SK-MEL-5 (cell line): ENCODE measurements at places on chromosomes 12 and 14. TPM values are rescaled to one million over a fixed set of nuclear protein-coding genes. Genes with fewer than 3 reads are reported as not detected.

The ZNF10 gene
- 3.5 and 4.0 TPM in 2 replicates for total RNA-seq

The LTB4R gene
- 0.98 and 1.7 TPM in 2 replicates for total RNA-seq

The PLA2G1B gene
- total RNA-seq = not detected in 2 replicates

The C14orf180 gene
- total RNA-seq = not detected in 2 replicates

The CIDEB gene
- total RNA-seq = 0.35 and 0.48 TPM in 2 replicates

The TTC7B gene
- total RNA-seq = 31.1 and 32.9 TPM in 2 replicates

The SERPINA4 gene
- total RNA-seq = not detected in 2 replicates

The GPD1 gene
- 0.27 and 1.4 TPM in 2 replicates for total RNA-seq

The CCDC85C gene
- 10.8 and 11.2 TPM in 2 replicates for total RNA-seq

DNA sequence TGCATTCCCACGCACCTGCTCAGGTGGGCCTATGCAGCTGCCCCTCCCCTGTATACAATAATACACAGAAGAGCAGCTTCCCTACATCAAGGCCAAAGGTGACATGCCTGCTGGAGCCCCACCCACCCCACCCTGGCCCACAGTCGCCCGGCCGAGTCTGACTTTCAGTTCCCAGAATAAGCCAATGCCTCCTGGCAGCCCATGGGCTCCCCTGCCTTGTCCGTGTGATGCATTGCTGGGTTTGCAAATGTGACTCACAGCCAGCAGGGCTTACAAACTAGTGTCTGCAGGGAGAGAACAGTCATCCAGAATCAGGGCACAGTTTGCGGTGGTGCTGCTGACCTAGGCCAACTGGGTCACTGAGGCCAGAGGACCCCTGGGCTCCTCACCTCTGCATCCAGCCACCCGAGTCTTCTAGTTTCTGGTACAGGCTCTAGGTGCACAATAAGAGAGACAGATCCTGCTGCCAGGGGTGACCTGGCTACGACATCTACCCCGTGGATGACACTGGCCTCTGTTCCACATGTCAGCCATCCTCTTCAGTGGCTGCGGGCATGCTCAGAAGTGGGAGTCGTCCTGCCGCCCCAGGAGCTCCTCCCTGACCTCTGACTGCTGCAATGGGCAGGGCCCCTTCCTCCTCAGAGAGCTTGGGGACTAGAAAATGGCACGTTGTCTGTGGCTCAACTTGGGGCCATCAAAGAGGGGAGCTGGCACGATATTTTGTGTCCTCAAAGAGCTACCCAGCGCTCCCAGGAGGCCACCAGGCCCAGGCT is 84.5 kb downstream of the CHGA start:
- DNase-seq = peak; percentile 23

DNA sequence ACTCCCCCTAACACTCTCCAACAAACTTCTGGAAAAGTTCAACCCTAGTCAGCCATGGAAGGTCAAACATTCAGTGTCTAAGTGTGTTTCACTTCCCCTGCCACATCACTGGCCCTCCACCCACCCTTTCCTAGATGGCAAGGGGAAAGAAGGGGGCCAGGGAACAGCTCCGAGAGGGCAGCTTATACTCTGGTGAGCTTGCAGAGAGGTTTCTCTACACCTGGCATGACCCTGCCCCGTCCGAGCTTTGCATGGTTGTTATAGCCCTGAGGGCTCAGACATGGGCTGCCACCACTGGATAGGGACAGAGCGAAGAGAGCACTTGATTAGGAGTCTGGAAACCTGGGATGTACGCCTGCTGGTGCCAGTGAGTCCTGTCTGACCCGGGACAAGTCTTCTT is 4.0 kb downstream of the ACVRL1 start:
- no peak for DNase-seq

GRCh38 chr12:113222730-113223531 is 1.7 kb downstream of the TPCN1 start:
- peak; percentile 89 for DNase-seq

GRCh38 chr12:53983950-53984572 is 885 bp upstream of the HOXC10 start:
- no peak for DNase-seq

- DNase-seq = no peak
These were observed 103.8 kb downstream of the ACSS3 start for GRCh38 chr12:81181691-81182090.

DNA sequence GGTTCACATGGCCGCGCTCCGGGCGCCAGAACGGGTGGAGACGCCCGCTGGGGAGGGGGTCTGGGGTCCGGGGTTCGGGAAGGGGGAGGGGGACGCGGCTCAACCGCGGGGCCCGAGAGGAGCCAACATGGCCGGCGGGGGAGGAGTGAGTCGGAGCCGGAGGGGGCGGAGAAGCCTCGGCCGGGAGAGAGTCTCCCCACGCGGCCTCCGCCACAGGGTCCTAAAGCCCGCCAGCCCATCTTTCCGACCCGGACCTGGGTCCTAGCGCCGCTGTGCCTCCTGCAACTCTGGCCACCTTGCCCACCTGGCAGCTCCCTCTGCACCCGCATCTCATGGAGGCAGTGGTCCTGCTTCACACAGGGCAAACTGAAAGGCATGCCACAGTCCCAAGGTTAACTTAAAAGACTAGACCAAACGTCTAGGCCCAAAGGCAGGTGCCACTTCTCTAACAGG is at the start of gene BAZ2A:
TSS of gene BAZ2A (minus strand) at position 147 of the 453 bp plus-strand sequence. CDS start 12,796 bp downstream, outside the sequence.
- DNase-seq = peak; percentile 87

- DNase-seq = no peak
These were observed 26.6 kb upstream of the CLMN start for GRCh38 chr14:95346266-95346665.

- no peak for DNase-seq
These were observed 40.1 kb upstream of the YAF2 start for GRCh38 chr12:42278128-42278510.

DNA sequence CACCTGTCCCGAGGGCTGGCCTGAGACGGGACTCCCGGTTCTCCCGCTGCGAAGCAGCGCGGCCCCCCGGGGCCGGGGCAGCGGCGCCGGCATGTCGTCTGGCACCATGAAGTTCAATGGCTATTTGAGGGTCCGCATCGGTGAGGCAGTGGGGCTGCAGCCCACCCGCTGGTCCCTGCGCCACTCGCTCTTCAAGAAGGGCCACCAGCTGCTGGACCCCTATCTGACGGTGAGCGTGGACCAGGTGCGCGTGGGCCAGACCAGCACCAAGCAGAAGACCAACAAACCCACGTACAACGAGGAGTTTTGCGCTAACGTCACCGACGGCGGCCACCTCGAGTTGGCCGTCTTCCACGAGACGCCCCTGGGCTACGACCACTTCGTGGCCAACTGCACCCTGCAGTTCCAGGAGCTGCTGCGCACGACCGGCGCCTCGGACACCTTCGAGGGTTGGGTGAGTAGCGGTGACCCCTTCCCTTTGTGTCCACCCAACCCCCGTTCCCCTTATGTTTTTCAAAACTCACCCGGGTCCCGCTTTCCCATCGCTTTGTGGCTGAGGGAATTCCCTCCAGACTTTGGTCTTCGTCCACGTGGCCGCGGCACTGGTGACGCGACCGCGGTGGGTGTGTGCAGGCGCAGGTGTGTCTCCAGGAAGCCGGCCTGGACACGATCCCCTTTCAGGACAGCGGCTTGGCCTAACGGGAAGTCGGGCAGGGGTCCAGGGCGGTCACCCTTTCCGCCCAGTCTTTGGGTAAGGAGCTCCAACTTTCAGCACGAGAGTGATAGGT is 826 bp downstream of the PRKCH start:
- DNase-seq = no peak

DNA sequence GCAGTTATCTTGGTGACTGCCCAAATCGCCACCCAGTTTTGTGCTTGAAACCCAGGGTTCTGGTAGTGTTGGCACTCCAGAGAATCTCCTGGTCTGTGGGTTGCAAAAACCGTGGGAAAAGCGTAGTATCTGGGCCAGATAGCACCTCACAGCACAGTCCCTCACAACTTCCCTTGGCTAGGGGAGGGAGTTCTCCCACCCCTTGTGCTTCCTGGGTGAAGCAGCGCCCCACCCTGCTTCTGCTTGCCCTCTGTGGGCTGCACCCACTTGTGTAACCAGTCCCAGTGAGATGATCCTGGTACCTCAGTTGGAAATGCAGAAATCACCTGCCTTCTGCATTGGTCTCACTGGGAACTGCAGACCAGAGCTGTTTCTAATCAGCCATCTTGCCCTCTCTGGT is 16.4 kb downstream of the CLEC2D start:
- no peak for DNase-seq

DNA sequence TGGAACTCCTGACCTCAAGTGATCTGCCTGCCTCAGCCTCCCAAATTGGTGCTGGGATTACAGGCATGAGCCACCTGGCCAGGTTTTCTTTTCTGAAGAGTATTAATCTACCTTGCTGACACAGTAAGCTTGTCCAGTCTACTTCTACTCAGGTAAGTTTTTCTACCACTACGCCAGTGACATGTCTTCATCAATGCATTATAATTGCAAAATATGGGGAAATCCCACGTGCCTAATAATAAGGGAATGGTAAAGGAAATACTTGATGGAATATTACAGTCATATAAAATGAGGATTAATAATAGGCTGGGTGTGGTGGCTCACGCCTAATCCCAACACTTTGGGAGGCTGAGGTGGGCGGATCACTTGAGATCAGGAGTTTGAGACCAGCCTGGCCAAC is 62.3 kb downstream of the RAB35 start:
- DNase-seq = no peak

DNA sequence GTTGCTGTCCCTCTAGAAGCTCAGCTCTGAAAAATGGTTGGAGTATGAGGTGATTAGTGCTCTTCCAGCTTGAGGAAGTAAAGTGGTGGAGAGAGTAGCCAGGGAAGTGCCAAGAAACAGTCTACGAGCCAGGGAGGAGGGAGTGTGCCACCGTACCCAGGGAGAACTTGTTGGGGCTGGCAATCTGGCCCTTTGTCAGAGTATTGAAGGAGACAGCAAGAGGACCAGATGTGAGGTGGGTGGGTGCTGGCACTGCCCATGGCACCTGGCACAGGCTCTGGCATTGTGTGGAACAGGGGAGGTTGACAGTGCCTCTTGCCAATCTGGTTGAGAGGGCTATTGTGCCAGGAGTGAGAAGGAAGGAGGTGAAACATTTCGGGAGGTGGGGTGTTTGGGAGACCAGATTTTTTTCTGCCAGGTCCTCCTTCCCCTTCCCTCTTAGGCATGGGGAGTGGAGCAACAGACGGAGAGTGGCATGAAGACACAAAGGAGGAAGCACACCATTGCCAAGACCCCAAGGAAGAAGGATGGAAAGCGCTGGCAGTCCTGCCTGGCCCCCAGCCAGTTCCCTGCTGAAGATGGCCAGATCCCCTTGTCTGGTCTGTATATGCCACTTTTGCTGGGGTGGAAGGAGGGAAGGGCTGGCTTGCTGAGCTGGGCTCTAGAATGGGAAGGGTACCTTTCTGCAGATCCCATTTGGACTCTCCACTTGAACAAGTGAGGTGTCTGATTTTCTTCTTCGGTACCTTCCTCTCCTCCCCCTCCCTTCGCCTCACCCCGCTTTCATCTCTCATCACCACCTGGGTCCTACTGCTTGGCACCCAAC is 37.5 kb downstream of the ZFHX2 start:
- DNase-seq = no peak

- no peak for DNase-seq
These were observed 36.0 kb downstream of the SYNDIG1L start for GRCh38 chr14:74389980-74390379.

GRCh38 chr12:64387197-64387816 is 3.3 kb downstream of the C12orf56 start:
- no peak for DNase-seq

GRCh38 chr12:30110958-30111586 is 327.3 kb upstream of the TMTC1 start:
- peak; percentile 51 for DNase-seq

DNA sequence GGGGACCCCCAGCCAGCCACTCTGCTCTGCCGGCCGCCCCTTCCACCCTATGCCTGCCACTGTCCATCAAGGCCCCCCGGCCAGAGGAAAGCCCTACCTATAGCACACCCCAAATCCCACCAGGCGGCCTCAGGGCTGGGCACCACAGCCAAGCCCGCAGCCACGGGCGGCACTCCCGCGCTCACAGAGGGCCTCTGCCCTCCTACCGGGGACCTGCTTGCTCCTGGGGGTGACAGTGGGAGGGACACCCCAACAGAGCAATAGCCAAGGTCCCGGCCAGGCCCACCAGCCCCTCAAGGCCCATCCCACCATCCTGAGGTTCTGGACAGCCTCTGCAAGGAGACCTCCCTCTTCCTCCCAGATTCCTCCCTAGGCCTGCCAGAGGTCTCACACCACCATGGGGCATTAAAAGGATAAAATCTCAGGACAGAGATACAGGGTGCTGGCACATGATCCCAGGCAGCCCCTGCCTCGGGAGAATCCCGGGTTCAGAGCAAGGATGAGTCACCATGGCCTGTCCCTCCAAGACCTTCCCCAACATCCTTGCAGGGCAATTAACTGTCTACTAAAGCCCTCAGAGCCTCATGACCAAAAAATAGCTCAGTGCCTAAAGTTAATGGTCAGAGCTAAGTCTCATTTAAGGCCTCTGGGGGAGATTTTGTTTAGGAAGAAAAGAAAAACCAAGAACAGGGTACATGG is 17.1 kb downstream of the CCDC85C start:
- DNase-seq = no peak

DNA sequence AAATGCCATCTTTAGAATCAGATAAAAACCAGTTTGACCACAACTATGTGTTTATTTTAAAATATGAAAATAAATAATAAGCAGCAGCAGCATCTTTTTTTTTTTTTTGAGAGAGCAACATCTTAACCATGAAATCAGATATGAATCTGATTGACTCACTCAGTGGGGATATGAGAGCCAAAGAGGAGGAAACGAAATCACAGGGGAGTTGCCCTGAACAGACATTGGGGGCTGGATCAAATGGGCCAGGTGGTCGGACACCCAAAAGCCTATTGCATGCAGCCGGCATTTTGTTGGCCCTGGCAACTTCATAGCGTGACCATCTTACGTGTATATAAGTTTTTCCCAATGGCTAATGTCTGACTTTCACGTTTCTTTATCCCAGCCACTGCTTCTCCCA is 321.1 kb downstream of the NPAS3 start:
- DNase-seq = no peak

- DNase-seq = no peak
These were observed 73.6 kb upstream of the CNTN1 start for GRCh38 chr12:40618636-40619035.

DNA sequence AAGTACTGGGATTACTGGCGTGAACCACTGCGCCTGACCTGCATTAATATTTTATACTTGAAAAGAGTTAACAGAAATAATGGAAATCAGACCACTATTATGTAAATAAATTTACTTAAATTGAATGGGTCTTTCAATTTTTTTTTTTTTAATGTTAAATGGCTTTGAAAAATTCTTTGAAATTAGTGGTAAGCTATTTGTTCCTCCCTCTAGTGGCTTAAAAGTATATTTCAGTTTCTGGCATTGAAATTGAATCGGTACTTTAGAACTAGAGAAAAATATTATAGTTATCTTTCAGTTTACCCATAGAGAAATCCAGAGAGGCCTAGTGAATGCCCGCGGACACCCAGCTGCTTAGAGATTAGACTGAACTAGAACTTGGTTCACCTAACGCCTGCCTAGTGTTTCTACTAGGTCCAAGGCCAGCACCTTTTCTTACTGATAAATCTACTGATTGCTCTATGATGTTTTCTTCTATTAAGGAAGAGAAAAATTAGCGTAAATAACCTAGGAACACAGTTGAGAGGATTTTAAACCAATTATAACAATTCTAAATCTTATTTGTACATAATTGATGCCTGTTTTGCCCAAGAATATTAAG is 106.5 kb downstream of the EML1 start:
- DNase-seq = peak; percentile 56
